ENCODE measurements at places on chromosomes 6 and 20.

DNA sequence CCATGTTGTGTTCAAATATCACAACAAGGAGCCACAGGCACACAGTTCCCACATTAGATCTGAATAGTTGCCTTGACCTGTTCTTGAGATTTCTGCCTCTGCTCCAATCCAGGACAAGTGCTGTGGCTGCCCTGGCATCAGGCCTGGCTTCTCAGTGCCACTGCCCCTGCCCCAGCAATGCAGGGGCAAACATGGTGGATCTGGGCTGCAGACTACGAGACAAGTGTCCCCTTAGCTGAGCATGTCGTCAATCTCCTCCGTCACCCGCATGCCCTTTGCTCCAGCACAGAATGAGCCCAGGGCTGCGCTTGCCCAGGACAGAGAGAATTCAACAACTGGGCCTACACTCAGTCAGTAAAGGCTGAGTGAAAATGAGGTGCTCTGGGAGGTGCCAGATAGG, 201.6 kb downstream of the SYNDIG1 start:
- peak; percentile 34 for DNase-seq

DNA sequence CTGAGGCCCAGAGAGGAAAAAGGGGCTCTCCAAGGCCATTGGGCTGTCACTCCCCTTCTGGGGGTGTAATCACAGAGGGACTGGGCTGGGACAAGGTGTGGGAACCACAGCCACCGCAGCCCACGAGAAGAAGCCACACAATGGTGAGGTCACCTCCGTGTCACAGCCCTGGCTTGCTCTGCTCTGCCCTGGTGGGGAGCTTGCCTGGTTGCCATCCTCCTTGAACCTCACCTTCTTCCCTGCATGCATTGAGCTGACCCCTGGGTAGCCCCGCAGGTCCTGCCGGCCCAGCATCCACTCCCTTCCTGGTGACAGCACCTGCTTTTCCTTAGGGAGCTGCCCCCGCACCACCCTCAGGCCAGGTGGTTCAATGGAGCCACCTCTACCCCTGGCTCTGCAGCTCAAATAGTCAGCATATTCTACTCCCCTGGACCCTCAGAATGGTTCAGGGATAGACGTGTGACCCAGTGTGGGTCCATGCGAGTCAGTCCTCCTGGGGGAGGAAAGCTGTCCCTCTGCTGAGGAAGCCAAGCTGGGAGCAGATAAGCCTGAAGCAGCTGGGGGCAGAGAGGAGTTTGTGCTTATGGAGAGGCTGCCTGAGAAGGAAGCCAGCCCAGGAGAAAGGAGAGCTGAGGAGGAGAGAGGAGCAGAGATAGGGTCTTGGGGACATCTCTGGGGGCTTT, 21.3 kb downstream of the RBM38 start:
- no peak for DNase-seq

DNA sequence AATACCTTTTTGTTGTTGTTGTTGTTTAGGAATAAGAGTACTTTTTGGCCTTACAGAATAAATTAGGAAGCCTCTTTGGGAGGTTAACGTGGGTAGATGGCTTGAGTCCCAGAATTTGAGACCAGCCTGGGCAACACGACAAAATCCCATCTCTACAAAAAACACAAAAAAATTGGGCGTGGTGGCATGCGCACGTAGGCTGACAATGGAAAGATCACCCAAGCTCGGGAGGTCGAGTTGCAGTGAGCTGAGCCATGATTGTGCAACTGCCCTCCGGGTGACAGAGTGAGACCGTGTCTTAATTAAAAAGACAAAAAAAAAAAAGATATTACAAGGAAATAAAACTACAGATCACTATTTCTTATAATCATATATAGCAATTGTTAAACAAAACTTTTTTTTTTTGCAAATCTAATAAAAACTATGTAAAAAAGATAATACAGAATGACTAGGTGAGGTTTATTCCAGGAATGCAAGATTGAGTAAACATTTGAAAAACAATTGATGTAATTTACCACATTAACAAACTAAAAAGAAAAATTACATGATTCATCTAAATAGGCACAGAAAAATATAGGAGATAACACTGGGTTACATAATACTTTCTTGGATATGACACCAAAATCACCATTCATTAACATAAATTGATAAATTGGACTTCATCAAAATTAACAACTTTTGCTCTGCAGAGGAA, 43.6 kb upstream of the ASCC3 start:
- DNase-seq: no peak

GRCh38 chr6:41705996-41706835, 29.2 kb downstream of the TFEB start:
- peak; percentile 93 for DNase-seq

- no peak for DNase-seq
Measured at GRCh38 chr20:25402583-25402982, 4.9 kb upstream of the GINS1 start.

DNA sequence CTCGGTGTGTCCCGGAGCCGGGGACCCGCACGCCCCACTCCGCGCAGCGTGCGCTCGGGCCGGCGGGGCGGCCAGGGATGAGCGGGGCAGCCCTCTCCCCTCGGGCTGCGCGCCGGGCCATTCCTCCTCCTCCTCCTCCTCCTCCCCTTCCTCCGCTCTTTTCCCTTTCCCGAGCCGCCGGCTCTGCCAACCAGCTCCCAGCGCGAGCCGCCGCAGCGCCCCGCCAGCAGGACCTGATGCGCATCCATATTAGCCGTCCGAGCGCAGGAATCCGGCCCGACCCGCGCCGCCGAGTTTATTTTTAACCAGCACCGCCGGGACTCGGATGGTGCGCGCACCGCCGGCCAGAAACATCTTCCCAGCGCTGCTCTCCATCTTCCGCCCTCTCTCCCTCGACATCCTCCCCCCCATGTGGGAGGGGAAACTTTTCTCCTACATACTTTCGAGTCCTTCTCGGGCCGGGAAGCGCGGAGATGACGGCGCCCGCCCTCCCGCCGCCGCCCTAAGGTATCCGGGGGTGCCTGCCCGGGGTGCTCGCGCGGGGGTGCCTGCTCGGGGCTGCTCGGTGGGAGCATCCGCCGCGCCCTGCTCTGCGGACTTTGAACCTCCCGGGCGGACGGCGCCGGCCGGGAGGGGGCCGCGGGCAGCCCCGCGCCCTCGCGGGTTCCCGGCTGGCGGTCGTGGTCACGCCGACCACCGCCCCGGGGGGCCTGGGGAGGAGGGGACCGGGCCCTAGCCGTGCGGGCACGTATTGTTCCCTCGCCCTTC, 619 bp downstream of the RREB1 start:
- DNase-seq: peak; percentile 85

DNA sequence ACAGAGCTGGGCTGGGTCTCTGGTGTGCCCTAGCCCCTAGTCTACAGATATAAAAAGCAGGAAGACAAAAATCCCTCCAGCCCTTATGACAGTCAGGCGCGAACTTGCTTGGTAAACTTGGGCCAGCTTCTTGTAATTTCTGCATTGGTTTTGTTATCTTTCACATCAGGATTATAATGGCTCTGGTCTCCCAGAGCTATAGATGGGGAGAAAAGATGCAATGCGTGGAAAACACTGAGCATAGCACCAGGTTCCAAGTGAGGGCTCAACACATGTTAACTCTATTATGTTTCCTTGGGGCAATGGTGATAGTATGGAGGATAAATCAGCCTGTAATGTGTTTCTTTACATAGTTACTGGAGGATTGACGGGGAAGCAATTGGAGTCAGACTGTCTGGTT, 246.8 kb upstream of the KCNG1 start:
- DNase-seq: no peak

GRCh38 chr6:137811121-137811915, 55.7 kb upstream of the TNFAIP3 start:
- peak; percentile 88 for DNase-seq

DNA sequence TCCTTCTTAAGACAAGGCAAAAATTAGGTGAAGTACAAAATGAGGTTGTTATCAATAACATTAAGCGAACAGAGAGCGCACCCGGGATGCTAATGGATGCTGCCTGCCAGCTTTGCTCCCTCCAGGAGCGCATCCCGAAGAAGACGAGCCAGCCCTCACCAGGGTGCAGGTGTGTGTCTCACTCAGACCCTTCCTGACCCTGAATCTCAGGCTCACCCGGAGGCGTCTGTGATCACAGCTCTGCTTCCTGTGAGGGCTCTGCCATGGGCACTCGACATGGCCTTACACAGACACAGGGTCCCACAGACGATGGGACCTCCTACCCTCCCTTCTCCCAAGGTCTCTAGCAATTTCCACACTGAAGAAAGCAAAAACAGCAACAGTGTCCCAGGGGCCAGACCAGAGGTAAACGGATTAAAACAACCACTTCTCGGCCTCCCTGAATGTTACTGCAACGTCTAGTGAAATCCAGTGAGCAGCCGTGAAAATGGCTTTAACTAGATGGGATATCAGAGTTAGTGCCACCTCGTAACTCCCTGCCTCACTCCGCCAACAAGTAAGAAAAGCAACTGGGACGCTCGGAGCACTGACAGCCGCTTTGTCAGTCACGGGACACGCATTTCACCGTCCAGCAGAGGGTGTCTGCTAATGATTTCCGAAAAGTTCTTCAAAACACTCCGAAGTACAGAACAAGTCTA, 11.7 kb downstream of the ZBTB46 start:
- DNase-seq: peak; percentile 69

- DNase-seq: no peak
Measured at GRCh38 chr6:145360865-145361264, 374.5 kb downstream of the EPM2A start.

DNA sequence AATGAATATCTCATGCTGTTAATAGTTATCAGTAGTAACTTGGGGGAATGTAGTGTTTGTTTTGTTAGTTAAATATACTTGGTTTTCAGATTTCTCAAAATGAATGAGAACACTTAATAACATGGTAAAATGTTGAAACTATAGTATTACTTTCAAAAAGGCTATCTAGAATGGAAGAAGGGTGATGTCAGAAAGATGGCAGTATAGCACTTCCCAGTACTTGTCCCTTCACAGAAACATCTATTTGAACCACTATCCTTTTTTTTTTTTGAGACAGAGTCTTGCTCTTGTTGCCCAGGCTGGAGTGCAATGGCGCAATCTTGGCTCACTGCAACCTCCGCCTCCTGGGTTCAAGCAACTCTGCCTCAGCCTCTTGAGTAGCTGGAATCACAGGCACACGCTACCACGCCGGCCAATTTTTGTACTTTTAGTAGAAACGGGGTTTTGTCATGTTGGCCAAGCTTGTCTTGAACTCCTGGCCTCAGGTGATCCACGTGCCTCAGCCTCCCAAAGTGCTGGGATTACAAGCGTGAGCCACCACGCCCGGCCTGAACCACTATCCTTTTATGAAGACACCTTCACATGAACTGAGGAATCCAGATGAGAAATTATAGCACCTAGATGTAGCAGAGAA, 4.7 kb upstream of the ECHDC1 start:
- DNase-seq: no peak

GRCh38 chr6:25065666-25066065, 129.9 kb upstream of the RIPOR2 start:
- DNase-seq: no peak

DNA sequence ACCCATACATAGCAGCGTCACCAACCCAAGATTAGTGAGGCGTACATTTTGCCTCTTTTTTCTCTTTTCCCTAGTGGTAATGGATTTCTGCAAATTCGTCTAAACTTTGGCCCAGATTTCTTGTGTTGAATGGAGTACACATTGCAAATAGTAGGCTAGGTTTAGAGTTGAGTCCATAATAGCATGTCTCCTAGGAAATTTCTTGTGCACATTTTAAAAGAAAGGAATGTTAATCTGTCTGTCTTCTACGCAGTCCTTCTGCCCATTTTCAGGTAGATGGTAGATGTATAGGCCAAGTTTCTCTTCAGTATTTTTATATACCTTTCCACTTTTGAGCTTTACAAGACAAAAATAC, 15.7 kb downstream of the TAB2 start:
- DNase-seq: no peak

DNA sequence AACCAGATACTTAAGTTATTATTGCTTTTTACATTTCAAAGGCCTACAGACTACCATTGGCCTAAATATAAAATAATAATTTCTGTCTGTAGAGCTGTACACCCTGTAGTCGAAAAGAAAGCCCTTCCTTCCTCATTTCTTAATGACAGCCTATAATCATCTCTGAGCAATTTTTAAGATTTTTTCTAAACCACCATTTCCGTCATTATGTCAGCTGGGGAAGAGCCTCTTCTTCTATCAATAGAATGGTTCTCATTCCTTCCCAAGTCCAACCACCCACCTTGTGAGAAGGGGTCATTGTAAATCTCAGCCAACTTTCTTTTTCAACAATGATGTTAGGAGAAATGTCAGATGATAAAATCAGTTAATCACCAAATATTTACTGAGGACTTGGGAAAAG, 91.8 kb downstream of the PLEKHG1 start:
- DNase-seq: no peak
